ENCODE measurements at places on chromosomes 16 and 17. TPM values are rescaled to one million over a fixed set of nuclear protein-coding genes. Genes with fewer than 3 reads are reported as not detected.

ASPSCR1 gene
- 40.0 TPM for total RNA-seq

ARHGAP44 gene
- total RNA-seq, result 6.9 TPM

CLEC10A gene
- not detected for total RNA-seq

MT1M gene
- total RNA-seq, result not detected

CLEC18B gene
- total RNA-seq, result 1.3 TPM

GRCh38 chr17:44988044-44988942 is 20.2 kb upstream of the C1QL1 start:
- H3K36me3 ChIP-seq, result no peaks in the 10 kb centered on the region
- no peak for DNase-seq

DNA sequence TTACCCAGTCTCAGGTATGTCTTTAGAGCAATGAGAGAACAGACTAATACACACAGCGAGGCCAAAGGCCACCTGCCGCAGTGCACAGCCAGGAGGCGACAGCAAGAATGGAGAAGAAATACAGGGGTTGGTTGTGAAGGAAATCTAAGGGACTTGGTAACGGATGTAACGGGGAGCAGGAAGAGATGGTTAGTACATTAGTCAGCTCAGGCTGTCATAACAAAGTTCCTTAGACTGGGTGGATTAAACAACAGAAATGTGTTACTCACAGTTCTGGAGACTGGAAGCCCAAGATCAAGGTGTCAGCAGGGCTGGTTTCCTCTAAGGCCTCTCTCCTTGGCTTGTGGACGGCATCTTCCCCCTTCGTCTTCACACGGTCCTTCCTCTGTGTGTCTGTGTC is 47.1 kb downstream of the TVP23C start:
- H3K27ac ChIP-seq, result no peak overlapping the region
- peaks cover 1% of the 10 kb centered on the region for H3K4me1 ChIP-seq
- H3K36me3 ChIP-seq, result peaks cover 23% of the 10 kb centered on the region
- no peak overlapping the region for H3K4me3 ChIP-seq
- no peak for DNase-seq
- no peaks in the 10 kb centered on the region for H3K27me3 ChIP-seq

DNA sequence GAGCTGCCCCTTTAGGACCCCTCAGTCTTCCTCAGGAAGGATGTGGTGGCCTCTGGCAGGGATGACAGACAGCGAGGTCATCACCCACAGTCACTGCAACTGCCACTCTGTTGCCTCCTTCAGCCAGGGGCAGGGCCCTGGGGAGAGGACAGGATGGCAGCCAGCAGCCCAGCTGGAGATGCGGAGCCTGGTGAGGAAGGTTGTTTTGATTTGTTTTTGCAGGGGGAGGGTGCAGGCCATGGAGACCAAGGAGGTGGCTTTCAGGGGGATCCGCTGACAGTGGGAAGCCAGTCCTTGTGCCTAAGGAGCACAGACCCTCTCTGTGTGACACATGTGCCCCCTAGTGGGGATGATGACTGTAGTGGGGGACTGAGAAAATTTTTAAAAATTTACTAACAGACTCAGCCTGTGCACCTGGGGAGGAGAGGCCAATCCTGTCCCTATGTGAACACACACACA is 7.4 kb downstream of the PRCD start:
- H3K4me1 ChIP-seq, result peaks cover 5% of the 10 kb centered on the region
- peaks cover 8% of the 10 kb centered on the region for H3K27me3 ChIP-seq
- H3K4me3 ChIP-seq, result no peak overlapping the region
- DNase-seq, result no peak
- H3K27ac ChIP-seq, result no peak overlapping the region

DNA sequence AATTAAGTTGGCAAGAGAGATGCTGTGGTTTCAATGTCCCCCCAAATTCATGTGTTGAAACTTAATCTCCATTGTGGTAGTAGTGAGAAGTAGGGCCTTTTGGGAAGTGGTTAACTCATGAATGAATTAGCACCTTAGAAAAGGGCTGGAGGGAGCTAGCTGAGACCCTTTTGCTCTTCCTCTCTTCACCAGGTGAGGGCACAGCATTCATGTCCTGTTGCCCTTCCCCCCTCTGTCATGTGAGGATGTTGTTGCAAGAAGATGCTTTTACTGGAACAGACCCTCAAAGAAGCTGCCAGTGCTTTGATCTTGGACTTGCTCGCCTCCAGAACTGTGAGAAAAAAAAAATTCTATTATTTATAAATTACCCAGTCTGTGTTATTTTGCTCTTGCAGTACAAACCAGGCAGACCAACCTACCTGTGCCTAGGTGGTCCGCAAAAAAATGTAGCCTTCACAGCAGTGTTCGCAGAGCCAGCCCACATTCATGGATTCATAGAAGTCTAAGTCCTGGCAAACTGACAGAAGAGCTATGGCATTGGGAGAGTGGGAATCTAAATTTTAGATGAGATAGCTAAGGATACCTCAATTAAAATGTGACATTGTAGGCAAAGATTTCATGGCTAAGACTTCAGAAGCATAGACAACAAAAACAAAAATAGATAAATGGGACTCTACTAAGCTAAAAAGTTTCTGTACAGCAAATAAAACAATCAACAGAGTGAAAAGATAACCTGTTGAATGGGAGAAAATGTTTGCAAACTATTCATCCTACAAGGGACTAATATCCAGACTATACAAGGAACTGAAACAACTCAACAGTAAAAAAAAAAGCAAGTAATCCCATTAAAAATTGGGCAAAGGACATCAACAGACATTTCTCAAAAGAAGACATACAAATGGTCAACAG is 32.0 kb upstream of the ABCA5 start:
- no peak overlapping the region for H3K27ac ChIP-seq
- peaks cover 2% of the 10 kb centered on the region for H3K4me1 ChIP-seq
- DNase-seq, result no peak
- H3K36me3 ChIP-seq, result no peaks in the 10 kb centered on the region
- H3K4me3 ChIP-seq, result no peak overlapping the region
- H3K27me3 ChIP-seq, result peaks cover 6% of the 10 kb centered on the region

DNA sequence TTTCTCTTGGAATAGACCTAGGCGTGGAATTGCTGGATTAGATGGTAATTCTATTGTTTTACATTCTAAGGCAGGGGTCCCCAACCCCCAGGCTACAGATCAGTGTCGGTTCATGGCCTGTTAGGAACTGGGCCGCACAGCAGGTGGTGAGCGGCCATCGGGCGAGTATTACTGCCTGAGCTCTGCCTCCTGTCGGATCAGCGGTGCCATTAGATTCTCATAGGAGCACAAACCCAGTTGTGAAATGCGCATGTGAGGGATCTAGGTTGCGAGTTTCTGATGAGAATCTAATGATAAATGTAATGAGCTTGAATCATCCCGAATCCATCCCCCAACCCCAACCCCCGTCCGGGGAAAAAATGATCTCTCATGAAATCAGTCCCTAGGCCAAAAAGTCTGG is 23.0 kb downstream of the NLRC5 start:
- H3K27me3 ChIP-seq, result no peaks in the 10 kb centered on the region
- DNase-seq, result no peak
- H3K36me3 ChIP-seq, result peaks cover 30% of the 10 kb centered on the region
- H3K4me1 ChIP-seq, result peaks cover 64% of the 10 kb centered on the region

GRCh38 chr17:36049643-36050042 is 14.4 kb upstream of the CCL18 start:
- H3K4me1 ChIP-seq, result peaks cover 3% of the 10 kb centered on the region
- DNase-seq, result no peak
- H3K4me3 ChIP-seq, result no peak overlapping the region
- H3K36me3 ChIP-seq, result peaks cover 9% of the 10 kb centered on the region

DNA sequence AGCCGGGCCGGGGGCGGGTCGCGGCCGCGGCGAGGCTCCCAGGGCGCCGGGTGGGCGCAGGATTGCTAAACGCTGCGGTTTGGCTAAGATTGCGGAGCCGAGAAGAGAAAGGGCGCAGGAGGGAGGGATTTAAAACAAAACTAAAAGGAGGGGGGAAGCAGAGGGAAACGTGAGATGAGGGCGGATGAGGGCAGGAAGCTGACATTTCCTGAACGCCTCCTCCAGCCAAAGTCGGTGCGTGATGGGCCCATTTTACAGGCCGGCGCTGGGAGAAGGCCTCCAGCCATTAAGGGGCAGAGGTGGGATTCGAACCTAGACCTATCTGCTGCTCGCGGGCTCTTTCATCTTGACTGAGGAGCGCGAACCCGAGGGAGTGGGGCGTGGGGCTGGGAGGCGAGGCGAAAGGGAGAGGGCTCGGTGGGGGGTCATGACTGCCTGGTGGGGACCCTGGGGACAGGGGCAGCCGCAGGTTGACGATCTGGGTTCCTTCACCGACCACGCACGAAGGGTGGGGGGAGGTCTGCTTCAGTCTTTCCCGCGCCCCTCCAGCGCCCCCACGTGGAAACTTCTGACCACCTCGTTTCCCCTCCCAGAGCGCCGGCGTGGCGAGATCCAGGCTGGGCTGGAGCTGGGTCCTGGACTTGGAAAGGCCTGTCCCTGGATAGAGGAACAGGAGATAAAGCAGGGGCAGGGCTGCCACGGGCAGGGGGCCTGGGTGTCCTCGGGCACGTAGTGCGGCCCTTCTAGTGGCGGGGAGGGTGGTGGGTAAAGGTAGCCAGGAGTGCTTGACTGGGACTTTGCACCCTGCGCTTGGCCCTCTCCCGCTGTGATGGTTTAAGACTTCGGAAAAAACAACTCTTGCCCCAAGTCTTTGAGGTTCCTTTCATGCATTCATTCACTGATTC is 3.8 kb upstream of the TAC4 start:
- peak overlapping the region; percentile 87 for H3K4me3 ChIP-seq
- H3K27ac ChIP-seq, result no peak overlapping the region
- H3K4me1 ChIP-seq, result peaks cover 12% of the 10 kb centered on the region
- H3K36me3 ChIP-seq, result no peaks in the 10 kb centered on the region
